Fibroblast of skin of back (primary cell): ENCODE measurements at places on chromosomes 4 and X.
A peak's percentile ranks its signal among the peaks of the same experiment; 100 is the strongest.

DNA sequence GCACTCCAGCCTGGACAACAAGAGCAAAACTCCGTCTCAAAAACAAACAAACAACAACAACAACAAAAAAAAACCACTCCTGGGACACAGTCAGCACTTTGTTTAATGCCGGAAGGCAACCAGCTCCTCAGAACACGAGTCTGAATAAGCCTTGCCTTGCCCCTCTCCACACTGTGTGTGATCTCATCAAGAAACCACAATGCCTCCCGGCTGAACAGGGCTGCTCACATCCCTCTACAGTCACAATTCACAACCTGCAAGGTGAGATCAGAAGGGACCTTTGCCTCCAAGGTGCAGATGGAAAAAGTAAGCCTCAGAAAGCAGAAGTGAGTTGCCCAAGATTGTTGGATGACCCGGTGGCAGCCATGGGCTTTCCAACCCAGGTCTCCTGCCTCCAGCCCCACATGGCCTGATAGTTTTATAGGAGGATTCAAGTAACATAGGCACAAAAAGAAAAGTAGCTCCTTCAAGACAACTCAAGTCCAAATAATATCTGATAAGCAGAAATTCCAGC is 80.8 kb downstream of the JAKMIP1 start:
- DNase-seq, result no peak

DNA sequence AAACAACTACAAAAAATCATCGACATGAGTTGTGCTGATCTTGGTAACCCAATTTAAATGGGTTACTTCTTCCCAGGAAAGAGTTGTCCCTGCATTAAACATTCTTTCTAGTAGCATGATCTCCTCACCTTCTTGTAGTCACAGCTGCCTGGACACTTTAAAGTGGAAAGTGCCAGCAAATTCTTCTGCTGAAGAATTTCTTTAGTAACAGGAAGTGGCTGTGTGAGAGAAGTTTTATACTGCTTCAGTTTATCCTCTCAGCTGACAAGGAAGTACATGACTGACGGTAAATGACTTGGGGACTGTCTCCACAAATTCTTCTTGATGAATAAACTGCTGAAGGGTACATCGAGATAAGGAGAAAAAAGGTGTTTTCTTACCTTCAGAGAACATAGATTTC is 18.2 kb upstream of the TNIP3 start:
- peak; percentile 33 for DNase-seq

- no peak for DNase-seq
Measured at GRCh38 chr4:32569861-32570260, 1849.7 kb downstream of the PCDH7 start.

DNA sequence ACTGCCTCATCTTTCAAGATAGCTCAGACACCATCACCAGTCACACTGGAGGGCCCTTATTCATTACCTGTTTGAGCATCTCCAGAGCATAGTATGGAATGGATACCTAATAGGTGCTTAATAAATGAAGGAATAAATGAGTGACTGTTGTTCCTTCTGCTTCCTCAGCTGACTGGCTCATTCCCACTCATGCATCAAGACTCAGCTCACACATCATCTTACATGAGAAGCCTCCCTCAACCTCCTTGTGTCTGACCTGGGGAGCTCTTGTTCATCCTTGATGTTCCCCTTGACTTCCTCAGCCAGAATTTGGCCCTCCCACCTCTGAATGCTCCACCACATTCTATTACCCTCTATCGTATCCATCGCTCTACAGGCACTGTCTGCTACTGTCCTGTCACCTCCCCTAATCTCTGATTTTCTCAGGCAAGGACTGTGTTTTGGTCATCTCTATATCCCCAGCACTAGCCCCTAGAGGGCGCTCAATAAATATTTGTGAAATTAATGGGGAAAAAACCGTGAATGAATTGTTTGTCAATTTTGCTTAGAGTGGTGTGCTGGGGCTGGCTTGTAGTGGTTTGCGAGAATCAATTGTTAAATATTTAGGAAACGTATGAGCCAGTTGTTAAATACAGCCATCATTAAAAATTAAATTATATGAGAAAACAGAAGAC is 88.3 kb downstream of the NHSL2 start:
- DNase-seq, result peak; percentile 31

- DNase-seq, result peak; percentile 84
Measured at GRCh38 chr4:168540086-168540485, 43.2 kb downstream of the PALLD start.

GRCh38 chr4:88075336-88075735 is 67.9 kb downstream of the PKD2 start:
- peak; percentile 9 for DNase-seq

- DNase-seq, result no peak
Measured at GRCh38 chrX:71815906-71816156, 52.7 kb downstream of the CXorf49B start.

GRCh38 chr4:78809928-78810835 is 34.0 kb downstream of the BMP2K start:
- DNase-seq, result no peak

GRCh38 chr4:113977526-113977855 is 2.0 kb downstream of the ARSJ start:
- no peak for DNase-seq

- peak; percentile 88 for DNase-seq
Measured at GRCh38 chr4:138439143-138439581, 197.0 kb upstream of the SLC7A11 start.

- DNase-seq, result no peak
Measured at GRCh38 chr4:75736862-75737261, 12.5 kb downstream of the USO1 start.

DNA sequence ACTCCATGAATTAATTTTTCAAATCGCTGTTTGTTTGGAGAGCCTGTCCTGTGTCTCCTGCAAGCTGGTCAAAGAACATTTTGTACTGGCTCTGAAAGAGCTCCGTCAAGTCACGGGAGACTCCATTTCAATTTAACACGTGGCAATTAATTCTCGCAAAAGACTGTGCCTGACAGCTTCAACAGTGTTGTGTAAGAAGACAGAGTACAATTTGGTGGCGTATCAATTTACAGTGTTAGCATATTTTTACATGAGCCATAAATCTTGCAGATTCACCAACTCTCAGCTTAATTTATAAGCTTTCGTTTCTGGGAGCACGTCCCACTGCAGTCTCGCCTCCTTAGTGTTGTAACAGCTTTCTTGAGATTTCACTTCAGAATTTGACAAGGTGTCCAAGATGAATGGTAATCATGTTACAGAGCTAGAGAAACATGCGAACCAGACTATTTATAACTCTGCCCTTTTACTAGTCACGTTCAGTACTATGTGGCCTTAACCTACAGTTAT is 70.8 kb downstream of the RWDD4 start:
- DNase-seq, result peak; percentile 8

DNA sequence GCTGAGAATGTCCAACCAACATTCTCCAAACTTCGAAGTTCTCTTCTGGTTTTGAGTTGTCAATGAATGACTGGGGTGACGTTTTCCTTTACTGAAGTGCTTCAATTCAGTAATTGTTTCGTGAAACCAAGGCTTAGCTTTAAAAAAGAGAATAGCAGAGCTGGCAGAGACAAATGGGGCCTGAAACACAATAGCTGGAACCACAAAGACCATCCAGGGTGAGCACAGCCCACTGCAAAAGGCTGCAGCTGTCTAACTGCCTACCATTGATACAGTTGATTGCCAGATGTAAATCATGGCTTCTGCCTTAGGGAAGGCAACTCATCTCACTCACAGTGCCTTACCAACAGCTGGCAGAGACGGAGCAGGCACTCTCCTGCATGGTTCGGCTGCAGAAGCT is 78.7 kb upstream of the ZNF518B start:
- no peak for DNase-seq

- DNase-seq, result no peak
Measured at GRCh38 chr4:72366601-72367000, 202.4 kb downstream of the ADAMTS3 start.

DNA sequence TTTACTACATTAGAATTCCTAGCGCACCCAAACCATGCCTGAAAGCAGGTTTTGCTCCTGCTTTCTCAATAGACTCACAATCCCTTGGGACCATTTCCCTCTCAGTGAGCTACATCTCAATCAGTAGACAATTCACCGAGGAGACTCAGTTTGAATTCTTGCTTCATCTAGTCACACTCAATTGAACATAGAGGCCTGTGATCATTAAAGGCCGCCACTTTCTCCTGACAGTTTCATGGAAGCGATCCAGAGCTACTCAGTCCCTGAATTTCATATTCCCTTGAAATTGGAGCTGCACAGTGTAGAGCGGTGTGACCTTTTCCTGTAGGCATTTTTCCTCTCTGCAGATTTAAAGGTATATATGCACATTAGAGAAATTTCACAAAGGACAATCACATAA is 193.9 kb upstream of the SPOCK3 start:
- no peak for DNase-seq

DNA sequence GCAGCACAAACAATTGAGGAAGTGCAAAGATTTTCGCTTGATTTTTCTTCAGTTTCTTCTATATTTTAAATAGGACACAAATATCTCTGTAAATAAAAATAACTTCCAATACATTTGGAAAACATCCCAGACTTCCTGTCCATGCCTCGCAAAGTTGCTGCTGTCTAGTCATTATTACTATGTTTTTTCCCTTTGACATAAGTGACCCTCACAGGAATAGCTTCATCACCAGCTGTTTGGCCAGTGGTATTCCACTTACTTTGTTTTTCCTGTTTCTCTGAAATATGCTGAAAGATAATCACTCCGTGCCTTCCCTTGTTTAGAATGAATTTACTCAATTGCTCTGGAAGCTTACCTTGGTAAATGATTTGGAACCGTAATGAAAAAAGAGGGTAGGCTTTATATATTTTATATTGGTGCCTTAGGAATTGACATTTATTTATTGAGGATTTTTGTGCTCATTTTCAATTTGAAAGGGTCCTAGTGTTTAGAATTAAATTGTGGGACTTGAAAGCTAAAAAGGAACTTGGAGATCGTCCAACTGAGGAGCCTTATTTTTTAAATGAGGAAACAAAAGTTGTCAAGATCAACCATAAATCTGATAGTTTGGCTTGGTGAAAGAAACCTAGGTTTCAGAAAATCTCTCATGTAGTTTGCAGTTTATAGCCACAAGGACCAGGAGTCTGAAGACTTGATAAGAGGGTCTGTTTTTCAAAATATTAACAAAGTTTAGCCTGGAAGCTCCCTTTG is 65.6 kb downstream of the CDKL5 start:
- DNase-seq, result peak; percentile 5

DNA sequence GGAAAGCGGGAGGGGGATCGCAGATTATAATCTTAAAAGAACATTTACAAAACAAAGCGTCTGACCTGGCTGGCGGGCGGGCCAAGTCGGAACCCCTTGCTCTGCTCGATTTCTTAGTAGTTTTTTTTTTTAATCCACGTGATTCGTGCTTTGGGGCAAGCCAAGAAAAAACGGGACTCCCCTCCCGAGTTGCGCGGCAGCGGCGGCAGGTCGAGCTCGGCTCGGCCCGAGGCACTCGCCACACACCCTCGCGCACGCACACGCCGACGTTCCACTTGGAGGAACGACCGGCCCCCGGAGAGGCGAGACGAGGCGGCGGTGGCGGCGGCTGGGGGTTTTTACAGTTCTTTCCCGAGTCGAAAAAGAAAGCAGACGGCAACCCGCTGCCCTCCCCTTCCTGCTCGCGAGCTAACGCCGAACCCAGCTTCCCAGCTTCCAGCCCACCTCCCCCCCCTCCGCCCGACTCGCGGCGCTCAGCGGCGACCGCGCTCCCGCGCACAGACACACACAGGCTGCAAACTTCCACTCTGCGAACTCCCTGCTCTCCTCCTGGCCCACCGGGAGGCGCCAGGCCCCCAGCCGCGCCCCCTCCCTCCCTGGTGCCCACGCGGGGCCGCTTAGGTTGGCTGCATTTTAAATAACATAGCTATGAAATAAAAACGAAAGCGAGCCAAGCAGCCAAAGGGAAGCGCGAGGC is 1.2 kb downstream of the BCOR start:
- DNase-seq, result peak; percentile 52

GRCh38 chr4:14888790-14889572 is 113.3 kb upstream of the CPEB2 start:
- DNase-seq, result no peak

- DNase-seq, result peak; percentile 13
Measured at GRCh38 chr4:5474756-5475155, 233.6 kb downstream of the EVC2 start.

- DNase-seq, result no peak
Measured at GRCh38 chr4:82900066-82900410, 497 bp upstream of the THAP9 start.

GRCh38 chr4:46390355-46391058 is 579 bp upstream of the GABRA2 start:
- no peak for DNase-seq

GRCh38 chr4:85826060-85826678 is 351.2 kb downstream of the ARHGAP24 start:
- DNase-seq, result peak; percentile 58

DNA sequence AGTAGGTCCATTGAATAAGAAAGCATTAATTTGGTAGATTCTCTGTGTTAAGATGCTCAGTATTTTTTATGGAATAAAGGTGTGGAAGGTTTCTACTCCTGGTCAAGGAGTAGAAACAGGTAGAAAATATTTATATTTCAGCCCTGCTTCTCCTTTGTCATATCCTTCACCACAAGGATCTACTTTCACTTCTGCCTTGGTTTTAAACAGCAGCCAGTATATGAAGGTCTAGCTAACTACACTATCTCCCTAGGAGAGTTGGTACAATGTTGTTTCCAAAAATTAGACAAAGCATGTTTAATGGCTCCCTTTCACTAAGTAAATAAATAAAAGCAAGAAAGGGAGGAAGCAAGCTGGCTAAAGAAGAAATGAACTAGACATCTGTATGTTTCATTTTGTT is 44.6 kb upstream of the GYPA start:
- no peak for DNase-seq

DNA sequence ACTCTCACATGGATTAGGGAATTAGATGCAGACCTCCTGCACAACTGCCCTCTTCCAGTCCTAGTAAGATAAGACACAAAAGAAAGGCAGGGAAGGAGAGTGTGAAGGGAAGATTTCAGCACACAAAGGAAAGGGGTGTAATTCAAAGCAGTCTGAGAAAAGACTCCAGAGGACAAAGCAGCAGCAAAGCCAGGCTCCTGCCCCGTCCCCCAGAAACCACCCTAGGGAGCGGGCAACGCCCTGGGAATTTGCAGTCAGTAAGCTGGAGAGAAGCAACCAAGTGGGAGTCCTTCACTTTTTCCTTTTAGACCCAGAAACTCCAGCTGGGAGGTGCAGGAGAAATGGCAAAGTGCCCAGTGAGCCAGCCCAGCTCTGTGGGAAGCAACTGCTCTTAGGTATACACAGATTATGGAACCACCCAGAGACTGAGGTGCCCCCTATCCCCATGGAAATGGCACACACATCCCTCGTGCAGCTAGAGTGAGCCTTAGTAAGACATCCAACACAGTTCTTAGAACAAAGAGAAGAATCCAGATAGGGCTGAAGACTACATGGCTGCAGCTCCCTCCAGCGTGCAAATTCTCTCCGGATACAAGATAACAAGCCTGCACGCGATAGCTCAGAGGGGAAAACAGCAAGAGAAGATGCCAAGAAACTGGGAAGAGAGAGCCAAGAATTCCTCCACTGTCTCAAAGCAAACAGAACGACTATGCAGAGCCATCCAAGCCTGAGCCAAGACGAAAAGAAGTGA is 26.5 kb upstream of the IRAK1 start:
- DNase-seq, result peak; percentile 92

DNA sequence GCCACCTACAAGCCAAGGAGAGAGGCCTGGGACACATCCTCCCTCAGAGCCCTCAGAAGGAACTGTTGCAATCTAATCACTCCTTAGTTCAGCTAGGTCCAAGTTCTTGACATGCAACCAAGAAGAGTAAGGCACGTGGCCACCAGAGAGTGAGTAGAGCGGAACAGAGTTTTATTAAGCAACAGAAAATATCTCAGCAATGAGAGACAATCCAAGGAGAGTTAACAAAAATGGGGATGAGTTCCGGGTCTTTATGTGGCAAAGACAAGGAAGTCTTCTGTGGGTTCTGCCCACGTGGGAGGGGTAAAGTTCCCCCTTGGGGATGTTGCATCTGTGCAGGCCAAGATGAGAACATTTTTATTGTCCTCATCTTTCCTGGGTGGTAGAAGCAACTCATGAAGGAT is 38.5 kb upstream of the PROM1 start:
- no peak for DNase-seq
